ENCODE measurements at places on chromosomes 16 and 17.

DNA sequence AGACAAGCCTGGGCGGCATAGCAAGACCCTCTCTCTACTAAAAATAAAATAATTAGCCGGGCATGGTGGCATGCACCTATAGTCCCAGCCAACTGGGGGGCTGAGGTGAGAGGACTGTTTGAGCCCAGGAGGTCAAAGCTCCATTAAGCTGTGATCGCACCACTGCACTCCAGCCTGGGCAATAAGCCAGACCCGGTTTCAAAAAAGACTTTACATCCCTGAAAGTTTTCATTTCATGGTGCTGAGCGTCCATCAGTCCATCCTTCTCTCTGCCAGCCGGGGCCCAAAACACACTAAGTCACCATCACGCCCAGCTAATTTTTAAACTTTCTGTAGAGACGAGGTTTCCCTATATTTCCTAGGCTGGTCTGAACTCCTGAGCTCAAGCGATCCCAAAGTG, 10.6 kb downstream of the RAB40B start:
- no peak for DNase-seq

GRCh38 chr16:88316151-88316550, 66.6 kb upstream of the ZNF469 start:
- no peak for DNase-seq

GRCh38 chr17:76268015-76268749, 3.0 kb downstream of the UBALD2 start:
- DNase-seq, result peak; percentile 86

- DNase-seq, result peak; percentile 4
Measured at GRCh38 chr17:6374761-6375312, 60.1 kb downstream of the AIPL1 start.

- no peak for DNase-seq
Measured at GRCh38 chr17:19770985-19771735, 23.1 kb upstream of the ALDH3A1 start.

DNA sequence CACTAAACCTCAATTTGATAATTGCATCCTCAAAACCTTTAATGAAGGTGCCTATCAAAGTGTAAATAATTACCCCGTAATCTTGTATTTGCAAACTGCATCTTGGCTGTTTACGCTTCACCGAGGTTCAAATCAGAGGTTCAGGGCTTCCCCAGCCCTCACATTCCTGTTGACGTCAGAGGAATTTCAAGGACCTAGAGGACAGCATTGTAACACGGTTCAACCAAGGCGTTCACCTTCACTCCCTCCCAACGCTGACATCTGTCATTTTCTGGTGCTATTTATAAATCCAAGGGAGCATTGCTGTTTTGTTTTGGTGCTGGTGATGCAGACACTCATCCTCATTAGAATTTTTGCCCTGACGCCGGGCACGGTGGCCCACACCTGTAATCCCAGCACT, 691.6 kb upstream of the RBFOX1 start:
- DNase-seq, result no peak

GRCh38 chr16:85583491-85584181, 29.5 kb upstream of the GSE1 start:
- DNase-seq, result no peak

- DNase-seq, result no peak
Measured at GRCh38 chr17:67585077-67585602, 132.6 kb upstream of the NOL11 start.

- DNase-seq, result no peak
Measured at GRCh38 chr17:56866496-56866895, 32.5 kb downstream of the DGKE start.

- no peak for DNase-seq
Measured at GRCh38 chr16:57140931-57141668, 44.7 kb downstream of the PSME3IP1 start.

- DNase-seq, result no peak
Measured at GRCh38 chr17:17661134-17661533, 20.1 kb upstream of the RAI1 start.

DNA sequence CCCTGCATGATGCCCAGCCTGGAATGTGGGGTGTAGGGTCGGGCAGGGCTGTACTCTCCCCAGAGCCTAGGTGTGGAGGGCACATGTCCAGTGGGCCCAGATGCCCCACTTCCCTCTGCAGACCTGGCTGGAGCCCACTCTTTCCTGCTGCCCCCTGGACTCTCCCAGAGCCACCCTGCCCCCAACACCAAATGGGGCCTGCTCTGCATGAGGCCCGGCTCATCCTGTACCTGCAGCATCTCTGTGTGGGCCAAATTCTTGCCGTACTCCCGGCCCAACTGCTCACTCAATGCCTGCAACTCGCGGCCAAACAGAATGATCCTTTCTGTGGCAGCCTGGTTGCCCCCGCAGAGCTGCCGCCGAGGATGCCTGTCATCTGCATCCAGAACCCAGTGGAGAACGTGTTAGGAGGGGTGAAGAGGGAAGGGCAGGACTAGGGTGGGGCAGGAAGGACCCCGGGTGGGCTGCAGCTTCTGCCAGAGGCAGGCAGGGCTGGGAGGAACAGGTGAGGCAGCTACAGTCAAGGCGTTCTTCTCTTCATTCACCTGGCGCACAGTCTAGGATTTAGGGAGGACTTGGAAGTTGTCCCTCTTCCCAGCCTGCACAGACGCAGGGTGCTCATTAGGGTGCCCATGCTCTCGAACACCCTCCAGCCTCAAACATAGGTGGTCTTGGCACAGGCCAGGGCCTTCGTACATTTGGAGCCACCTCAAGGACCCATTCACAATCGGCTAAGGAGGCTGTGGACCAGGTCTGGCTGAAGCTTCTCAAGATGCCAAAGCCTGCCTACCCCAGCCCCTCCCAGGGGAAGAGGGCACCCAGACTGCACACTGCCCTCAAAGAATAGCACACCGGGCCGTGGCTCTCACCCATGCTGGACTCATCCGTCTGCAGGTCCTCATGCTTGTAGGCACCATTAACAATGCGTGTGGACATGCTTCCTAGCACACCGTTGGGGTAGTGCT, 8.7 kb upstream of the GFOD2 start:
- DNase-seq, result no peak

DNA sequence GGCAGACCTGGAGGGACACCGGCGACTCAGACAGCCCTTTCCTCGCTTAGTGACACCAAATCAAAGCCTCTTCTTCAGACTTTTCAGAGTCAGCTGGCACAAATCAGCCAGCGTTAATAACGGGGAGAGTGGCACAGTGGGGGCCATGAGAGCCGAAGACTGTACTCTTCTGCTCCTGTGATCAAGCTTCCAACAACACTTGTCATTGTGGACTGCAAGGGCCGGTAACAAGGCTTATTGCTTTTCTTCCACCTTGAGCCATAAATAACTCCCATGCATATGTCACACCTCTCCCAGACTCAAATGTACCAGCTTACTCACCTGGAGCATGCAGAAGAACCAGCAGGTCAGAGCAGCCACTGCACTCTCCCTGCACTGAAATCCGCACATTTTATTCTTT, 12.8 kb downstream of the FLCN start:
- no peak for DNase-seq

DNA sequence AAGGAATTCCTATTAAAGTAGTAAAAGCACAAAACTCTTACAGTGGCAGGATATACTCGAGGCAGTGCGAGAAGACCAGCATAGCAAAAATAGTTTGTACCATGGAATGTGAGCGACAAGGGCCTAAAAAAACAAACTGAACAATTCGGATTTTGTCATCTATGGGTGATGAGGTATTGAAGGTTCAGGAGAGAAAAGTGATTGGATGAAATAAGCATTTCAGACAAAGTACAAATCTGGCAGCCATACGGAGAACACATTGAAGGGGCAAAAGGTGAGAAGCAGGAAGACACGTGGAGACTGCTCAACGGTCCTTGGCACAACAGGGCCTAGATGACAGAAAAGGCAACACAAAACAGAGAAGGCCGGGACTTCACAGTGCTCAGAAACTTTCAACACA, 22.5 kb downstream of the MYH10 start:
- DNase-seq, result no peak

- DNase-seq, result no peak
Measured at GRCh38 chr16:47734081-47734857, 273.1 kb downstream of the PHKB start.

DNA sequence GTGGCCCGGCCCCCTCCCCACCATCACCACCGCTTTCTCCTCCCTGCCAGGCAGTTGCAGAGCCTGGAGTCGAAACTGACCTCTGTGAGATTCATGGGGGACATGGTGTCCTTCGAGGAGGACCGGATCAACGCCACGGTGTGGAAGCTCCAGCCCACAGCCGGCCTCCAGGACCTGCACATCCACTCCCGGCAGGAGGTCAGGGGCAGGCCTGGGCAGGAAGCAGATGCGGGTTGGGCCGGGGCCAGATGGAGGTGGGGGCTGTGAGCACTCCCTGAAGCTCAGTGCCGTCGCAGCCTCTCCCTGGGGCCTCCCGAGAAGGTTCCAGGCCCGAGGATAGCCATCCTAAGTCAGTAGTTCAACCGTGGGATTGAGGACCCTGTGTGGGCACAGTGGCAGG, 14.2 kb upstream of the ADGRG3 start:
- no peak for DNase-seq

DNA sequence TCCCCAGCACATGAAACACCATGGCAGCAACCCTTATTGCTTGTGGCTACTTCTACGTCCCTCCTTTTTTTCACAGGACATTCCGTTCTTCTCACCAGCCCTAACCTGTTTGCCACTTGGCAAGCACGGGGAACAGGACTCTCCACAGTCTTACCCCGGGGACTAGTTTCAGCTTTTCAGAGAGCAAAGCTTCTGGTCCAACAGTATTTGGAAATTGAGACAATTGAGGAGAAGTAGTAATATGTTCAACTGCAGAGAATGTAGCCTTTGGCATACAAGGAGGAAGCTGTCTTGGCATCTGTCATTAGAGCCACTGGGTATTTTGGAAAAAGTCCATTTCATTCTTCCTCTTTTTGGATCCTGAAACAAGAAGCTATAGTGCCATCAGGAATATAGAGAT, 65.7 kb downstream of the MAP2K6 start:
- DNase-seq, result no peak

GRCh38 chr17:1736348-1737281, 6.1 kb upstream of the SERPINF2 start:
- no peak for DNase-seq

DNA sequence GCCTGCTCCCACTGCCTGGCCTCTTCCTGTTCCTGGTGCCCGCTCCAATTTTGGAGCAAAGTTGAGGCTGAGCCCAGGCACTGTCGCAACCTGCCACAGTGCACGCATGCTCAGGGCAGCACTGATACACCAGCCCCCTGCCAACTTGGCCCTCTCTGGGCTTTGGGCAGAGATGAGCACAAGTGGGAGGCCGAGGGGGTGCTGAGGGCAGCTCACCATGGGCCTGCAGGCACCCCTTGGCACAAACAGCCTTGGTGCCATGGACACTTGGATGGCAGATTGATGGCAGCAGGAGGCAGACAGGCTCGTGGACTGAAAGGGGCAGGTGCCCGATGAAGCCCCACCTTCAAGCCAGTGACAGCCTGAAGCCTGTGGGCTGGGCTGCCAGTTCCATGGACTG, 42.9 kb downstream of the PIGL start:
- no peak for DNase-seq

- peak; percentile 58 for DNase-seq
Measured at GRCh38 chr17:56681561-56682266, 88.2 kb downstream of the NOG start.
